ENCODE measurements at places on chromosomes 1 and 21.

DNA sequence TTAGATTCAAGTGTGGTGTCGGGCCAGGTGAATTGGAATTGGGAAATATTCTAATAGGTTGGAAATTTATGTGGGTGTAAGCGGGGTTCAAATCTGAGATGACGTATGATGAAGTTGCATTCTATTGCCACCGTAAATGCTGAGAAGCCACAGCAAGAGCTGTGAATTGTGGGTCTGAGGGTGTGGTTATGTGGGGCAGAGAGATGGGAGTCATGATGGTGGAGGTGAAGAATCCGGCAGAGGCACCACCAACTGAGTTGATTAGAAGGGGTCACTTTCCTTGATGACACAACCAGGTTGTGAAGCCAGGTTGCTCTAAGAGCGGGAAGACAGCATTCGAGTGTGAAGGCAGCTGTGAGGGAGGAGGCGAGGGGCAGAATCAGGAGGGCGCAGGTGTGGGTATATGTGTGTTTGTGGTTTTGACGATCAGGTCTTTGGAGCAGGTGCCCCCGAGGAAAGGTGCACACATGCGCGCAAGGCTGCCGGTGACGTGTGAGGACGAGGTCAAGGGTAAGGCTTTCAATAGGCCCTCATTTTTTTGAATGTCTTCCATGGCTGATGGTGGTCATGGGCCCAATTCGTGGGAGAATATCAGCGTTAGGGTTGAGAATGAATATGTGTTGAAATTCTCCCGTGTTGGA, 18.7 kb downstream of the LRRC3 start:
- no peak for DNase-seq

- no peak for DNase-seq
These were observed 42.9 kb upstream of the ZNF326 start for GRCh38 chr1:89951766-89952604.

GRCh38 chr1:44049839-44050238, 18.6 kb upstream of the SLC6A9 start:
- DNase-seq = no peak

DNA sequence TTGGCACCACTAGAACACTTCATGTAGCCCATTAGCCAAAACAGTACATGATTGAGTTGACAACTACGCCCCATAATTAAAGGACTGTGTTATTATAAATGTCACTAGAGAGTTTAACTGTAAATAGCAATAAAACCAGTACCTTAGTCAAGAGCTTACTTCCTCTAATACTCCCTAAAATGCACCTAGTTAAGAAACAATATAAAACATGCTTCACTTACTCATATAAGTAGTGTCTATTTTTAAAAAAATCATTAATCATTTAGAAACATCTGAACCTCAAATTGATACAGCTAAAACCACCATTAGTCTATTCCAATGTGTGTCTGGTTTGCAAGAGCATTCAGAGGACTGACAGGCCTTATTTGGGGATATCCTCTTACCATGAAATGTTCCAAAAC, 25.3 kb downstream of the PTP4A2 start:
- no peak for DNase-seq

GRCh38 chr21:14600569-14601297, 54.6 kb upstream of the SAMSN1 start:
- DNase-seq = no peak

DNA sequence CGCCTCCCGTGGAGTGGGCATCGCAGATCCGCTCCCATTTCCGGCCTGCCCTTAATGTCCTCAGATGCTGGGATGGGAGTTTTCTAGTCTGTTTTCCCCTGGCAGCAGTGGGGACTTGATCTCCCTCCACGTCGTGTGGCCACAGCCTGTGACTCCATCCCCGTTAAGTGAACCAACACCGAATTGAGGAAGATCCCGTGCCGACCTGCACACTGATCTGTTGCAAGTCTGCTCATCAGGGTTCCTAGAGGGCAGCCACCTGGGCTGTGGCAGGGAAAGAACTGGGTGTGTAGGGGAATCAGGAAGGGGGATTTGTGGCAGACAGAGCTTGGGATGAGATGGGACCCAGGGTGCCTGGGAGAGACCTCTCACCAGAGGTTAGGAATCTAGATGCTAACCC, 23.3 kb upstream of the CDK18 start:
- no peak for DNase-seq

DNA sequence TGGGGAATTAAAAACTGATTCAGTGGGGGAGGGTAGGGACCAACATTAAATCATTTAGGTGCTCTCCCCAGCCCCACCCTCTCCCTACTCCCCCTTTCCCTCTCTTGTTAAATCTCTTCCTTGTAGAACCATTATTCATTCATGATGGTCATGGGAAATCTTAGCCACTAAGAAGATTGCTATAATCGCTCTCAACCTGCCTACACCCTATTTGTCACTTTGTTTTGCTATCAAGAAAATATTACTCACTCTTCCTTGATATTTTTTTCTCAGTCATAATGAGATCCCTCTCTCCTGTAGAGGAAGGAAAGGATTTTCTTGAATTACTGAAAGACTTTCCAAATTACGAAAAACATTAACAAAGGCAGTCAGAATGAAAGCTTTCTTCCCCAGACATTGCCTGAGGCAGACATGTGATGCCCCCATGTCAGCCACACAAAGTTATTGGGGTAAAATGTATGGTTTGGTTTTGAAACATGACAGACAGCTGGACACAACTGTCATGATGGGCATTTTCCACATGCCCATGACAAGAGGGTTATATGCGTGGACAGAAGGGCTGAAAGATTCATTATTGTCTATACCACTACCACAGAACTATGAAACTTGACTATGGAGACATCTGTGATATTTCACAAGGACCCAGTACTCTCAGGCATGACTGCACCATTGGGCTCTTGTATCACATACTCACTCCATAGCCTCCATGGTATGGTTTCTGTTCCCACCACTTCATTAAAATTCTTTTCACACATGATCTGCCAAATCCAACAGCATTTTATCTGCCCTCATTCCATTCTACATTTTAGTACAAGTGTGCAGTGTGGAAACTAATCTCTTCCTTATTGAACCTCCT, 420.1 kb downstream of the DISC1 start:
- DNase-seq = no peak

DNA sequence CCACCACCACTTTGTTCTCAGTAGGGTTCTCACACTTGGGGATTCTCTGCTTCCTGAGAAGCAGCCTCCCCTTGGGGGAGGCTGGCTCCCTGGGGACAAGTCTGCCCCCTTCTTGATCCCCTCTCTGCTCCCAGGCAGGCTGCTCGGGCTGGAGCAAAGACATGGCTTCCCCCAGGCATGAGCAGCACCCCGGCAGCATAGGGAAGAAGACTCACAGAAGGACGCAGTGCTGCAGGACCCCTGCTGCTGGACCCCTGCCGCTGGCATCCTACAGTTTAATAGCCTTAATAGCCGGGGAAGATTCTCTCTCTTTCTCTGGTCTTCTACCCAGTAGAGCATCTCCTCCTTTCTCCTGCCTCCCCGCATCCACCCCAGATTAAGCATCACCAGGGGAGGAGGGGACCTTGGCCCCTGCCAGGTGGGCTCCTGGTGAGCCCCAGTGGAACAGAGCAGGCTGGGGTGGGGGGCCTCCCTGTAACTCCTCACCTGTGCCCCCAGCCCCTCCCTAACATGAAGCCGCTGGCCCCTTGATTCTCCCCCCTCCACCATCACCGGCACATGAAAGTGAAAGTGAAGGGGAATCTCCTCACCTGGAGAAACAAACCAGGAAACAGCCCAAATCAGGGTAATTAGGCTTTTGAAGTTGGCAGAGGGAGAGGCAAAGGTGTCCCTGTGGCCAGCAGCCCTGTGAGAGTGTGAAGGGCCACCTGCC, 2.5 kb downstream of the WNT3A start:
- DNase-seq = no peak

DNA sequence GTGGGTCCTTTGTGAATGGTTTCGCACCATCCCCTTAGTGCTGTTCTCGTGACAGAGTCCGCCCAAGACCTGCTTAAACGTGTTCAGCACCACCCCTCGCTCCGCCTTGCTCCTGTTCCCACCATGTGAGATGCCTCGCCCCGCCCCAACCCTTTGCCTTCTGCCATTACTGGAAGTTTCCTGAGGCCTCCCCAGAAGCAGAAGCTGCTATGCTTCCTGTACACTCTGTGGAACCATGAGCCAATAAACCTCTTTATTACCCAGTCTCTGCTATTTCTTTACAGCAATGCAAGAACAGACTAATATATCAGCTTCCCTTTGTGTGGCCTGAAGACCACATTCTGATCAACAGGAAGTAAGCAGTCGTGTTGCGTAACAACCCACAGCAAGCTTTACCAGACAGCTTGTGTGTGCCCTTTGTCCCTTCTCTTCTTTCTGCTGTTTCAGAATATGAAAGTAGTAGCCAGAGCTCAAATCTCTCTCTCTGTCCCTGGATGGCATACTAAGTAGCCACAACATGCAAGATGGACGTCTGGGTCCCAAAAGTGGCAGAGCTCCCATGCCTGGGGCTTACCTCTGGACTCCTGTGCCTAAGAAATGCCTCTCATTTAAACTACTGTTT, 14.1 kb downstream of the HENMT1 start:
- DNase-seq = no peak

- no peak for DNase-seq
These were observed 18.3 kb upstream of the CNR2 start for GRCh38 chr1:23931491-23931880.

GRCh38 chr1:111193712-111194480, 6.5 kb downstream of the DENND2D start:
- no peak for DNase-seq

DNA sequence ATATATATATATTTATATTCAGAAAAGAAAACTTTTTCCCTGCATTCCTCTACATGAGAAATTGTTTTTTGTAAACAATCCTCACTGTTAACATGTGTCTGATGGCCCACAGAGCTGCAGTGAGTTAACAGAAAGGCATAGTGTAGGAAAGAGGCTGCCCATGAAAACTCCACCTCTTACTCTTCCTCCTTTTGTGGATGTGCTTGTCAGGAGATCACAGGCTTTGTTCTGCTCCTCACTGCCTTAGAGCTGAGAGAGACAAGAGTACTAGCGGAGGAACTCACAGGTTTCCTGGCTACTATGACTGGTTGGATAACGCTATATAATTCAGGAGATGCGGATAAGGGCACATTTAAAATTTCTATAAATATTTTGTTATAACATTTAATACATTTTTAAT, 200.6 kb downstream of the BRINP3 start:
- DNase-seq = no peak

DNA sequence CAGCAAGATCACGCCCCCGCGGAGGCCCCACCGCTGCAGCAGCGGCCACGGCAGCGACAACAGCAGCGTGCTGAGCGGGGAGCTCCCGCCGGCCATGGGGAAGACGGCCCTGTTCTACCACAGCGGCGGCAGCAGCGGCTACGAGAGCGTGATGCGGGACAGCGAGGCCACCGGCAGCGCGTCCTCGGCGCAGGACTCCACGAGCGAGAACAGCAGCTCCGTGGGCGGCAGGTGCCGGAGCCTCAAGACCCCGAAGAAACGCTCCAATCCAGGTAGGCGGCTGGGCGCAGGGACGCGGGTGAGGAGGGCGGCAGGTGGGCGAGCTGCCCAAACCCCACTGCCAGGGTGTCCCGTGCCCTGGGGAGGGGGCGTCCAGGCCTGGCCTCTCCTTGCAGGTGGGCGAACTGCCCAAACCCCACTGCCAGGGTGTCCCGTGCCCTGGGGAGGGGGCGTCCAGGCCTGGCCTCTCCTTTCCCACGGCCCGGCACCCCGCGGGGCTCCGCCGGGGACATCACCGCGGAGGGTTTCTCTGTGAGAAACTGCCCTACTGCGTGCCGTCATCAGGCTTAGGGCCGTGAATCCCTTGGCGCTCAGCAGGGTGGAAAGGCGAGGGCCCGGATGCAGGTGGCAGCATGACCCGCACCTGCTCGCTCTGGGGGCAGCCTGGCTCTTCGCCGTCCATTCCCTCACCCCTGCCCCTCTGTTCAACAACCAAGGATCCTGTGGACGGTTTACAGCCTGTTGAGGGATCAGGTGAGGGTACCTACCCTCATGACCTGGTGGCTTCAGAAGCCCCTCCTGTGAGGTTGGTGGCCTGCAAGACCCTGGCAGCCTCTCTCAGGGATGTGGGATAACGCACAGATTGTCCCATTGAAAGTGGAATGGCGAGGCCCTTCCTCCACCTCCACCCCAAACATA, 534.0 kb downstream of the KIF26B start:
- no peak for DNase-seq

- peak; percentile 8 for DNase-seq
These were observed 69.1 kb downstream of the AGPAT3 start for GRCh38 chr21:43934116-43934515.

DNA sequence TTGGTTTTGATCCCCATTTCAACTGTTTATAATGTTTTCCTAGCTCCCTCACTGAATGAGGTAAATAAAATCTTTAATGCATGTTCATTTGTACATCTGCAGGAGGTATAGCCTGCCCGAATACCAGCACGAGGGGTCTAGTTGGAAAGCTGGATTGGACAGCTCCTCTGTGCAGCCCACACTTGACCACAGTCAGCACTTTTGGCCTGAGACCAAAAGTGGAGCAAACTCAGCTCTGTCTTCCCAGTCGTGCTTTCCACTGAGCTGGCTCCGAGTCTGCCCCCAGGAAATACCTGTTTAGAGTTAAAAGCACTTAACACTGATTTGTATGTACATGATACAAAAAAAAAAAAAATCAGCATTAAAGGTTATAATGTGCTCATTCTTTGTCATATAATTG, 224.4 kb downstream of the DSCAM start:
- DNase-seq = no peak

DNA sequence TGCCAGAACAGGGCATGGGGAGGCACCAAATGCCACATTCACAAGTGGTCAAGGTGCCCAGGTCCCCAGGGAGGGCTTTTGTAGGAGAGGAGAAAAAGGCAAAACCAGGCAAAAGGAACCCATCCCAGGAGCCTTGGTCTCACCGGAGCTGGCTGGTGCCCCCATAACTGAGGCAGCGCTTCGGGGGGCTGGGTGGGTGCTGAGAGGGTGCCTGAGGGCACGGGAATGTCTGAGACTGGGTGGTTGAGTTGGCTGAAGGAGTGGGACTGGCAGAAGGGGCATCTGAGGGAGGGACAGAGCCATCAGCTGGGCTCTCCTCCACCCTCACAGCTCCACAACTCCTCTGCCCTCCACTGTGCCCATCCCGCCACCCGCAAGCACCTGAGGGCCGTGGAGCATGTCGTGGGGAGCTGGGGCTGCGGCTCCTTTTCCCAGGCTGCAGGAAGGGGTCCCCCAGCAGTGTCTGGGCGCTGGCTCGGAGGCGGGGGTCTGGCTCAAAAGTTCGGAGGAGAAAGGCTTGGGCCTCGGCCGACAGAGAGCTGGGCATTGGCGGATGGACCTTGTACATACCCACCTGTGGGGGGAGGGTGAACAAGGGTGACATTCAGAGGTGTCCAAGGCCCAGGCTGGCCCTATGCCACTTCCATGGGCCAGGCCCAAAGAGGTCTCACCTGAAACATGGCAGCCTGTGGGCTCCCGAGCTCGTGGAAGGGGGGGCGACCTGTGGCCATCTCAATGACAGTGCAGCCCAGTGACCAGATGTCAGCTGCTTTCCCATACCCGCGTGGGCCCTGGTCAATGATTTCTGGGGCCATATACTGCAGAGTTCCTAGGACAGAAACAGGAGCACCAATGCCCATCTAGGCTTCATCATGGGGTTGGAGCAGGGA, 8.5 kb downstream of the MAP3K6 start:
- no peak for DNase-seq
